Hematopoietic multipotent progenitor cell treated with erythropoietin and hydrocortisone succinate and interleukin-3 and kit ligand, for 4 days (in vitro differentiated cells): ENCODE measurements at places on chromosomes 7 and 10.
A peak's percentile ranks its signal among the peaks of the same experiment; 100 is the strongest.

- DNase-seq: peak; percentile 74
Observed at GRCh38 chr10:92688927-92689662, 660 bp upstream of the HHEX start.

DNA sequence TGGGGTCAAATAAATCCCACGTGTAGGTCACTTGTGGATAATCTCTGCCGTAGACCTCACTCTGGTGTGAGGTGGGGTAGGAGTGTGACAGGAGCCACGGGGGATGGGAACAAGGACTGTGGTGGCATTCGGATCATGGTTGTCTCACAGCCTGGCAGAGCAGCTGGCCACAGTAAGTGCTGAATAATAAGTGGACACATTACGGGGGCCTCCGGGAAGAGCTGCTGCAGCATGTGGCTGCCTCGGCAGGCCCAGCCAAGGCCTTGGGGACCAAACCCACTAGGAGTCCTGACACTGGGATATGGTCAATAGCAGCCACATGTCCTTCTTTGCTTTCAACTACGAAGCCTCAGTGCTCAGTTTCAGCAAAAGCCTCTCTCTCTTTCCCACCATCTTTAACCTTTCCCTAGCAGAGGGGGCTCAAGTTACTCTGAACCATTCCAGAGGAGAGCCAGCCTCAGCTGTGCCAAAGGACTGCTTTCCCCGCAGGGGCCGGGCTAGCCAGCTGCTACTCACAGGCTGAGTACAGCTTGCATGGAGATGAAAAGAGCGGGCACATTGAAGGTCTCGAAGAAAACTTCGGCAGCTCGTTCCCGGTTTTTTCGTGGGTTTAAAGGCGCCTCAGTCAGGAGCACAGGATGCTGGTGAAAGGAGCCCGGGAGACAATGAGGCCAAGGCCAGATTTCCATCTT is 17.3 kb downstream of the ACTR1A start:
- DNase-seq: no peak

GRCh38 chr10:86288695-86289576 is 77.7 kb downstream of the GRID1 start:
- DNase-seq: no peak

DNA sequence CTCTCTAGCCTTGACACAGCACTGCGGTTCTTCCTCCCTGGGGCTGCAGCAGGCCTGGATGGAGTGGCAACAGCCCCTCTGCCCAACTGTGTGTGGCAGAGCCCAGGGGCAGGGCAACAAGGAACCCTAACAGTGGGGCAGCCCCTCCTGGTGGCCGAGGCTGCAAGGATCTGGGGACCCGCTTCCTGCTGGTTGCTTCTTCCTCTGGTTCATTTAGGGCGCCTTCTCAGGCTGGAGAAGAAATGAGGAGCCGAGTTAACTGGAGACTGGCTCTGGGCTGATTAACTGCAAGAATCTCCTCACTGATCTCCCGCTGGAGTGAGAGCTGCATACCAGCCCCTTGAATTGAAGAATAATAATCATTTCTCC is 80.1 kb upstream of the EMX2 start:
- DNase-seq: peak; percentile 72

DNA sequence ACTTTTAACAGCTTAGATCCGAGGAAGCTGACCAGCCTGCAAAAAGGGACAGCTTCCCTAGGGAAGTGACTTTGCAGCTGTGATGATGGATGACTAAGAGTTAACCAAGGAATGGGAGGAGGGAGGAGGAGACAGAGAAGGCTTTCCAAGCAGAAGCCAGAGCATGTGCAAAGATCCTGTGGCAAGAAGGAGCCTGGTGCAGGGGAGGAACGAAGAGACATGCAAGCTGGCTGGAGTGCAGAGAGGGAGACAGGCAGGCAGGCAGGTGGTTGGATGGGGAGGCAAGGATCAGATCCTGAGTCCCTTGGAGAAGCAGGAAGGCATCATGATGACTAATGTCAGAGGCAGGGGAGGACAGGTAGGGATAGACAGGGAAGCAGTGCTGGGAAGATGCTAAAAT is 148.8 kb downstream of the PFKFB3 start:
- no peak for DNase-seq

- no peak for DNase-seq
Observed at GRCh38 chr10:16674147-16674703, 143.0 kb downstream of the RSU1 start.

- no peak for DNase-seq
Observed at GRCh38 chr7:136976504-136977251, 108.2 kb downstream of the CHRM2 start.

DNA sequence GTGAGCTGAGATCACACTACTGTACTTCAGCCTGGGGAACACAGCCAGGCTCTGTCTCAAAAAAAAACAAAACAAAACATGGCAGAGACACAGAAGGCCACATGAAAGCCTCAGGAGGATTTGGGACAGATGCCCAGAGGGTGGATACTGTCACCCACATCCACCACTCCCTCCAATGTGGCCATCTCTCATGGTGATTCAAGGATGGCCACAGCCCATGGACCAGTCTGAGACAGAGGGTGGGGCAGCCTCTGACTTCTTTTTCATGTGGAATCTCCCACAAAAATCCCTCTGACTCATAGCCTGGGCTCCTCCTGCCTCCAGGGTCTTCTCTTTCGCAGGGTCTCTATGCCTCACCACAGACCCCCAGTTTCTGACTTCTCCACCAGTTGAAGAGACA is 59.0 kb upstream of the GTF2I start:
- DNase-seq: no peak

- DNase-seq: peak; percentile 92
Observed at GRCh38 chr7:23277359-23277989, 21.7 kb upstream of the MALSU1 start.

- no peak for DNase-seq
Observed at GRCh38 chr10:101609481-101609880, 21.4 kb downstream of the DPCD start.

- no peak for DNase-seq
Observed at GRCh38 chr10:70286616-70287015, 2.8 kb upstream of the NPFFR1 start.

- no peak for DNase-seq
Observed at GRCh38 chr7:100154651-100155491, 3.7 kb downstream of the TRAPPC14 start.

GRCh38 chr7:102045681-102046372 is 228.4 kb downstream of the CUX1 start:
- DNase-seq: no peak

DNA sequence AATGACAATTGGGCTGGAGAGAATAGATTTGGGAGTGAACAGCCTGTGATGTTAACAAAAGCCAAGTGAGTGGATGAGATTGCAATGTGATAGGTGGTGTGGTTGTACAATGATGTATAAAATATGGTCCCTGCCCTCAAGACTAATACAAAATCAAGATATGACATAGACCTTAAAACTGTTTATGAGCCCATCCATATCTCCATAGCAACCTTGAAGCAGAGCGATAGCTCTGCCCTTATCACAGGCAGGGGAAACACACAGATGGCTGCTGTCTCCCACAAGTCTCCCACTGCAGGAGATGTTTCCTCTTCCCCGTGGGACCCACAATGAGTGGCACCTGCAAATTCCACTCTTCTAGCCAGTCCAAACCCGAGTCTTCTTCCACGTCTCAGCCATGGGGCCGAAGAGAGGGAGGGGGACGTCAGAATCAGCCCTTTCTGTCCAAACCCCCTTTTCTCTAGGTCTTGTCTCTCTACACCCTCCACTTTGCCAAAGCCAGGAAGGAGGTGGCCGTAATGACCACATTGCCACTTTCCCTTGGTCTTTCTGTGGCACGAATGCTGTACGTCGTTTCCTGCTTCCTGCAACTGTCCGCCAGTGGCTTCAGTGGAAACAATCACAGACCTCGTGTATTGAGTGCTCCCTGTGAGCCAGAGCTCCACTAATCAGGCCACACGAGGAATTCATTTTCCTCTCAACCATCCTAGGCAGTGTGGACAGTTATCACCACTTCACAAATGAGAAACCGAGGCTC is 7.5 kb upstream of the TBXAS1 start:
- DNase-seq: peak; percentile 81

DNA sequence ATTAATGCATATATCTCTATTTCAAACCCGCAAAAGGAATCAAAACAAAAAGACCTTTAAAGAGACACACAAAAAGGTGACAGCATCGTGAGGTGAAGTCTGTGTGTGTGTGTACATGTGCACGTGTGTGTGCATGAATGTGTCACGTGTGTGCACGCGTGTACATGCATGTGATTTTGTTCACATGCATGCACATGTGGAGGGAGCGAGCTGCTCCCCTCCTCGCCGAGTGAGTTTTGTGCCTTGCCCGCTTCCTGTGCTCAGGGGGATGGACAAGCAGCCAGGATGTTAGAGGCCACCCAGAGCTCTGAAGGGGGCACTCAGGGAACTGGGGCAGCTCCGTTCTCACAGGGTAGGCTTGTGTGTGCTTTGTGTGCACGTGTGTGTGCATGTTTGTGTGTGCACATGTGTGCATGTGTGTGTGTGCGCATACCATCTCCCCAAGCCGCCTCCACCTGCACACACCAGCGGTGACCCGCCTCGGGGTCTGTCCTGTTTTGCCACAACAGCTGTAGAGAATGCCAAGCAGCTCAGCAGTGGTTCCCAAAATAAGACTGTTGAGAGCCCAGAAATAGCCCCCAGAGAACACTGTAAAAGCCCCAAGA is 191.2 kb downstream of the PTPRN2 start:
- no peak for DNase-seq
